ENCODE measurements at places on chromosomes 13 and 19.

- H3K36me3 ChIP-seq: no peaks in the 10 kb centered on the region
- H3K27me3 ChIP-seq: no peaks in the 10 kb centered on the region
- H3K4me3 ChIP-seq: no peak overlapping the region
- no peak overlapping the region for H3K27ac ChIP-seq
- DNase-seq: no peak
Measured at GRCh38 chr13:50934735-50935435, 25.3 kb downstream of the RNASEH2B start.

- no peaks in the 10 kb centered on the region for H3K27me3 ChIP-seq
- no peak overlapping the region for H3K27ac ChIP-seq
- no peaks in the 10 kb centered on the region for H3K36me3 ChIP-seq
- DNase-seq: no peak
Measured at GRCh38 chr13:107202371-107203023, 634.6 kb upstream of the ARGLU1 start.

- H3K27ac ChIP-seq: no peak overlapping the region
- H3K27me3 ChIP-seq: no peaks in the 10 kb centered on the region
- no peaks in the 10 kb centered on the region for H3K36me3 ChIP-seq
- H3K4me3 ChIP-seq: peak overlapping the region; percentile 45
Measured at GRCh38 chr19:21586311-21587116, 81.1 kb downstream of the ZNF429 start.

DNA sequence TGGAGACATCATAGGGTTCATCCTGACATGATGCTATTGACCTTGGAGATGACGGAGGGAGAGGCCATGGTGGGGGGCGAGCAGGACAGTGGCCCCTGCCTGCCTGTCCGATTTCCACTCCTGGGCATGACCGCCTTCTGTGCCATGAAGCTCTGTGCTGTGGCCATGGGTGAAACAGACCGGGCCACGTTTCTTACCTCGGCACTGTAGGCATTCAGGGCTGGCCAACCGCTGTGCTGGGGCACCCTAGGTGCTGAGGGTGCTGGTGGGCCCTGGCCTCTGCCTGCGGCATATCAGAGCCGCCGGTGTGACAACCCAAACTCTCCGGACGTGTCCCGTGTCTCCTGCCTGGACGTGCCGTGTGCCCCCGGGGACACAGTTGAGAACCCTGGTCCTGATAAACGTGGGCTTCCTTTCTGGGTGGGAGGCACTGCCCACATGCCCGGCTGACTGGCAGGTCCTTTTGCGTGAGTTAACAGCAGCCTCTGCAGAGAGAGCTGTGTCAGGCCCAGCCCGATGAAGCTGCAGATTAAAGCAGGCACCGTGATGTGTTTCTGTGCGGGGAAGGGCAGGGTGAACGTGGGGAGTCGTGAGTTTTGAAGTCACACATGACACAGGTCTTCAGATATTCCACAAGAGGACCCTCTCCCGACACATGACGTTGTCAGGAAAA, 46.5 kb downstream of the TMEM255B start:
- H3K27ac ChIP-seq: no peak overlapping the region
- no peaks in the 10 kb centered on the region for H3K27me3 ChIP-seq
- no peak for DNase-seq
- no peaks in the 10 kb centered on the region for H3K36me3 ChIP-seq
- H3K4me3 ChIP-seq: no peak overlapping the region
